ENCODE measurements at places on chromosomes 6 and 20.

- DNase-seq, result no peak
These were observed 11.7 kb downstream of the PHIP start for GRCh38 chr6:79066330-79066729.

DNA sequence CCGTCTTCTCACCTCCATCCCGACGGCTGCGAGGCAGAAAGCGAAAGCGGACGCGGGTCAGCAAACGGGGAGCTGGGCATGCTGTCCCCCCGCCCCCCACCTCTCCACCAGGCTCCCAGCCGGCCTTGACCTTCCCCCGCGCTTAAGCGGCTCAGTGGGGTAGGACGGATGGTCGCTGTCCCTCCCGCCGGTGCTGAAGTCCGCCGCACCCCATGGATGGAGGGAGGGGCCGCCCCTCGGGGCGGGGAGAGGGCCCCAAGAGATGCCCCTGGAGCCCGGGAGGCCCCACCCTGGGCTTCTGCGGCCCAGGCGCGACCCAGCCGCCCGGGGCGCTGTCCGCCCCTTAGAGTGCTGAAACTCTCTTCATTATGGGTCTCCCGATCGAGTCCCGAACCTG, at the start of gene KCNB1:
KCNB1 (minus strand) TSS at position 48 of the 397 bp plus-strand sequence. CDS start 188 bp downstream, outside the sequence.
- DNase-seq, result no peak

DNA sequence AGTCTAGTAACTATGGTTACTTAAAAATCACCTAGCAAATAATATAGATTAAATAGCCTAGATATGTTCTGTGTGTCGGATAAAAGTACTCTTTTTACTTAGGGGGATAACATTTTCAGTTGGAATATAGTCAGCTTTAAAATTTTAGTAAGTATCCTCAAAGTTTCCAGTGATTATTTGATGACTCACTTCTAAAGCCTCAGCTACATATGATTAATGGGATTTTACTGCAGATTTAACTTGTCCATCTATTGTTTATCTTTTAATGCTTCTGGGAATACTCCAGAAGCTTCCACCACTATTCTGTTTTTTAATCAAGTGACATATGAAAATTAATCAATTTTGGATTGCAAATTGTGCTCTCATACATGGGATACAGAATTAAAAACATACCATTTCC, 8.7 kb upstream of the TENT5A start:
- DNase-seq, result no peak

DNA sequence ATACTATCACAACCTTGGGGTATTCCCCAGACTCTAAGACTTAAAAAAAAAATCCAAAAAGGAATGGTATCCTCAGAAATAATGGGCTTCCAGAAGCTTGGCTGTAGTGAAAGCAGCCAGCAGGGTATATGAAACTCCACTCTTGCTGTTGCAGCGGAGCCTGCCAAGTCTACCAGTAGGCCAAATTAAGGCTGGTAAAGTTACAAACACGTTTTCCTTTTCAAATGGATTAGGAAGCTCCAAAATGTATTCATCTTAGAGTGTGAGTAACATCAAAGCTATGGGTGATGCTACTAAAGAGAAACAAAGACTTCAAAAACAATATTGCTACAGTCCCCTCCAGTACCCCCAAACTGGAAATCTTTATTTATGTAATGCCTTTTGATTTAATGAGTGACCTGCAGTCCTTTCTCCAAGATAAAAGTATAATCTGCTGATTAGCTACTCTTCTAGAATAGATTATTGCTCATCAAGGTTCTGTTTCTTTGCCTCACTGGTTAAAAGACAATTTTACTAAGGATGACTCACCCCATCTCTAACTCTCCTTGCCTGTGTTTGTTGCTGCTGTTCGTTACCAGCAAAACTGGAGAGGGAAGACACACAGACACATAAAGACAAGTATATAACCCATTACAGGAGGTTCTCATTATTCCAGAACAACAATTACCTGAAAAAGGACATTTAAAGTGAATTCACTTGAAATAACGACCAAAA, 84.9 kb downstream of the BTBD9 start:
- DNase-seq, result no peak

GRCh38 chr6:105941621-105942412, 144.3 kb upstream of the PRDM1 start:
- no peak for DNase-seq

GRCh38 chr20:49237531-49237930, 18.3 kb downstream of the DDX27 start:
- no peak for DNase-seq

- no peak for DNase-seq
These were observed 151.8 kb upstream of the HEY2 start for GRCh38 chr6:125597411-125598253.

GRCh38 chr6:97969065-97969464, 686.0 kb upstream of the MMS22L start:
- DNase-seq, result no peak

DNA sequence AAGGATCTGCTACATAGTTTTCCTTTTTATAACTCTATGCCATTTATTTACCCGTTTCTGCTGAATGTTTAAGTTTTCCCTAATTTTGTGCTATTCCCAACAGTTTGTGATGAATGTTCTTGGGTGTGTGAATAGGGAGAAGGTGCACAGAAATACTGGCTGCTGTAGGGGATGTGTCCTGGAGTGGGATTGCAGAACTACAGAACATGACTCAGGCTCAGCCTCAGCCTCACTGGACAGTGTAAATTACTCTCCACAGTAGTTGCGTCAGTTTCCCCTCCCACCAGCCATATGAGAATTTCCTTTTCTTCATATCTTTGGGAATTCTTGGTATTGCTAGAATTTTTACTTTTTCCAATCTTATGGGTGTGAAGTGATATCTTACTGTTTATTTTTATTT, 57.0 kb downstream of the SLX4IP start:
- DNase-seq, result no peak

DNA sequence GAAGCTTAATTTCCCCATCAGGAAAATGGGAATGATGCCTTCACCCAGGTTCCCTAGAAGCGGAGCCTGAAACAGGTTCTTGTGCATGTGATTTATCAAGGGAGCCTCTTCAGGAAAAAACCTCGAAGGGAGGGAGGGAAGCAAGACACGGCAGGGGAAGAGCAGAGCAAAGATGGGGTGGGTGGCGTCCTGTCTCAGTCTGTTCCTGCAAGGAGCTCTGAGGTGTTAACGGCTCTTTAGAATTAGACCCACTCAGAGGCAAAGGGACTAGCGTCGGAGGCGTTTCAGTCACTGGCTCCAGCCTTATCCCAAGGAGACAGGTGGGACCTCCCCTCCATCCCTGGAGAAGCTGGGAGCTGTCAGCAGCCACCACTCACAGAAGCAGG, 15.6 kb upstream of the UBE2V1 start:
- DNase-seq, result no peak

DNA sequence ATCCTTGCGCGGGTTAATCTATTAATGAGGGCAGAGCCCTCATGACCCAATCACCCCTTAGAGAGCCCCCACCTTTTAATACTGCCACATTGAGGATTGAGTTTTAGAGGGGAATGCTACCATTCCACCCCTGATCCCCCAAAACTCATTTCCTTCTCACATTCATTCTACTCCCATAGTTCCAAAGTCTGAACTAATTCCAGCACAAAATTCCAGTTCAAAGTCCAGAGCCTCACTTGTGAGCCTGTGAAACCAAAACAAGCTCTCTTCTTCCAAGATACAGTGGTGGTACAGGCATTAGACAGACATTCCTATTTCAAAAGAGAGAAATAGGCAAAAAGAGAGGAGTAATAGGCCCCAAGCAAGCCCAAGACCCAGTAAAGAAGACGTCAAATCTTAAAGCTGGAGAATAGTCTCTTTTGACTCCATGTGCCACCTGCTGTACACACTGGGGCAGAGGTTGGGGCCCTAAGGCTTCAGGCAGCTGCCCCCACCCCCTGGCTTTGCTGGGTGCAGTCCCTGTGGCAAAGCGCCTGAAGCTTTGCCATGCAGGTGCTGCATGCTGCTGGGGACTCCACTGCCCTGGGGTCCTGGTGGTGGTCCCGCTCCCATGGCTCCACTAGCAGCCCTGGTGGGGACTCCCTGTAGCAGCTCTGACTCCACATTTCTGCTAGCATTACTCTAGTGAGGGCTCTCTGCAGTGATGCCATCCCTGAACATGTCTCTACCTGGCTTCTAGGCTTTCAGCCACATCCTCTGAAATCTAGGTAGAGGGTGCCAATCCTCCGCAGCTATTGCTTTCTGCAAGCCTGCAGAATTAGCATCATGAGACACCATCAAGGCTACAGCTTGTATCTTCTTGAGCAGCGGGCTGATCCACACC, 41.3 kb downstream of the RSPH3 start:
- no peak for DNase-seq

- DNase-seq, result no peak
These were observed 84.7 kb downstream of the F13A1 start for GRCh38 chr6:6235786-6236185.

DNA sequence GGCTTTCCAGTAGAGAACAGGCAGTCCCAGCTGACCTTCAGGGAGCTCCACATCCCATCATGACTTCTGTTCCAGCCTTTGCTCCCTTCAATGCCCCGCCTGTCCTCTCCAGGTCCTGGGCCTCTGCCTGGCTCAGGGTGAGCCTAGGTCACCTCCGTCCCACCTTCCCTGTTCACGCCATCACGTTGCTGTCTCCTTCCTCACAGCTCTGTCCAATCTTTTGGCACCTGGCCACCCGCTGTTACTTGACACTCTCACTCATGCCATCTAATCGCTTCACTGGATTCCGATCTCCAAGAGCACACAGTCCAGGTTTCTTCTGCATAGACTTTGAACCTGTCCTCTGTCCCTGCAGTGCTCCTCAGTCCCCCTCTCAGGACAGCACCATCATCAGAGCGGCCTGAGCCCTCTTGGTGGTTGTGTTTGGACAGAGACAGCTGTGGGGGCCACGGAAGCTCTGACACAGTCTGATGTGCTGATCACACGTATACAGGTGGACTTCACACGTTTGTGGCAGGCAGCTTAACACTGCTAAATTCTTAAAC, 34.7 kb upstream of the TIAM2 start:
- no peak for DNase-seq

DNA sequence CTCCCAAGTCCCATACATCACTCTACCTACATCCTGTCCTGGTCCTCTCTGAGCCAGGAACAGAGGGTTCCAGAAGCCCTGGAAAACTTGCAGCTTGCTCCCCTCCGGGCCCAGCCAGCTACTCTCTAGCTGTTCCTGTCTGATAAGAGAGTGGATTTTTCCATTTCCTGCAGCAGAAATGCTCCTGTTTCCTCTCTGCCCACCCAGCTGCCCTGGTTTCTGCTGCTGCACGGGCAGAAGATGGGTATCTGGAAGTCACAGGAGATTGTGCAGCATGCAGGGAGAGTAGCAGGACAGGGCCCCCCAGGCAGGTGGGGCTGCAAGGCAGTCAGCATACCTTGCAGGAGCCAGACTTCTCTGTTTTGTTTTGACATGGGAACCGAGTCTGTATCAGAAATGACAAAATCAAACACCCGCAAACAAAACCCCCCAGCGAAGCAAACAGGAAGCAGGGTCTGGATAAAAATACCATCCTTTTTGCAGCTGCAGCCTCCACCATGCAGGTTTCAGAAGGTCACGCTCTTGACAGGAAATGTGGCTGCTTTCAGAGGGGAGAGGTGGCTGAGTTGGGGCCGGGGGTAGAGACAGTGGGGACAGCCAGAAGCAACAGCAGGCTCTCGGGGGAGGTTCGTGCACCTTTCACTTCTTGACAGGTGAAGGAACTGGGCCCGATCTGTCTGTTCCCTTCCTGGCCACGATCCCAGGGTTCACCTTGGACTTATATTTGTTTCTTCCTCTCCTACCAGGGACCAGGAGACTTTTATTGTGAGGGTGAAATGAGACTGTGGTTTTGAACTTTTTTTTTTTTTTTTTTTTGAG, 50.8 kb upstream of the FAM83D start:
- DNase-seq, result no peak

DNA sequence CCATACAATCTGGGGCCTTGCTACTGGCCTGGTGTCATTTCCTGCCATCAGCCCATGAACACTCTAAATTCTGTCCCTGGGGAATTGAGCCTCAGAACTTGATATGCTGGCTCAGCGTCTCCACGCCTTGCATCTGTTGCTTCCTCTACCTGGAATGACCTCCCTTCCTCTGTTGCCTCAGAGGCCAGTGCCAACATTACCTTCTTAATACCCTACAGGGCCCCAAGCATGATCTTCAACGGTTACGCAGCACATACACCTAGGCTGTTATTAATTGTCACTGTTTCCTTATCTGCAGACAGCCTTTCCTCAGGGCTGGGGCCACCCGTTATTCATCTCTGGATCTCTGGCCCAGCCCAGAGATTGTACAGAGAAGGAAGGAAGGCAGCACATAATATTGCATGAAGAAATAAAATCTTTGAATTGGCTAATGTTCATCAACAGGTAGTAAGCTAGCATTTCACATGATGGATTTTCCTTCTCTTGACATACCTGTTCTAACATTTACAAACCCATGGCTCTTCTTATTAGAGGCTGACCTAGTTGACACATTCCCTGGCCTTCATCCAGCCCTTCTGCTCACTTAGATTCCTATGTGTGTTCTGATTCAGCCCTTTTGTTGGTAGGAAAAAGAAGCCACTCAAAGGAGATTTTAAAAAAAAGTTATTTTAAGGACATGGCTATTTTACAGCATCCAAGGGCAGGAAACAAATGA, 8.4 kb upstream of the RNF182 start:
- DNase-seq, result no peak

DNA sequence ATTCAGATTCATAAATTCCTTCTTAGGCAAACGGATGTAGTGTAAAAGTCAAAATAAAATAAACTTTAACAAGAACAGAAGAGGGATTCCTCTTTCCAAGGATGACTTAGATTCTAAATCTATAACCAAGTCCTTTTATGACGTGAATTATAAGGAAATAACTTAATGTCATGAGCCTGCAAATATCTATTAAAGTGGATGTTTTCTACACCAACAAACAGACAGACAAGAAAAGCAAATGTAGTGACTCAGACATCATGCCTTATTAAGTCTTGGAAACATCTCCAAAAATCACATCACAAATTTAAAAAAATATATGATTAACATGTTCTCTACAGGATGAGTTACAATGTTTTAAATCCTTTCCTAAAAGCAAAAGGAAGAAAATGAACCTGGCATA, 397.1 kb downstream of the ESR1 start:
- no peak for DNase-seq

GRCh38 chr6:167130712-167131684, 8.1 kb downstream of the CCR6 start:
- DNase-seq, result no peak

DNA sequence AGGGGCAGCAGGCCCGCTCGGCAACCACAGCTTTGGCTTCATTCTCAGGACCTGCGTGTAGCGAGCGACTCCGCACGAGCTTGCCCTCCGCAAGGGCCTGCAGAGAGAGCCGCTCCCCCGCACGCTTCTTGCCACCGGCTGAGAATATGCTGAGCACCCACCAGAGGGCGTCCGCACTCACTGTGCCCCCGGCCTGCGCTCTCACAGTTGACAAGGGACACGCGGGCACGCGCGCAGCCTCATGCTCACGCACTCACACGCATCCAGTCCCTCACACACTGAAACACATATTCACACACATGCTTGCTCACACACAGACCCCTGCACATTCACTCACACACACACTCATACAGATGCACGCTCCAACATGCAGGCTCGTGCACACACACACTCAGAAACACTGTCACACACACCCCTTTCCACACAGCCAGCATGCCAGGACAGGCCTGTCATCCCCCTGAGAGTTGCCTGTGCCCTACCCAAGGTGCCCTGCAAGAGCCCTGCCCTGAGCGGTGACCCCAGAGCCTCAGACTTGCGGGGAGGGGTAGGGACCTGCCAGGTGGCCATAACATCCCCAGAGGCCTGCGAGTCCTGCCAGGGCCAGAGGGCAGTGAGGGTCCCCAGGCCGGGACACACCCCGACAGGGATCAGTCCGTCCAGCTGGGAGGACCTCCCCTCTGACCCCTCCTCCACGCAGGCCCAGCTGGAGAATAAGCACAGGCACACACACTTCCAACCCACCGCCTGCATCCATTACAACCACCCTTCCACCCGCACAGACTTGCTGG, 174.1 kb downstream of the BMP7 start:
- DNase-seq, result no peak
